ENCODE measurements at places on chromosomes 5 and 9.

DNA sequence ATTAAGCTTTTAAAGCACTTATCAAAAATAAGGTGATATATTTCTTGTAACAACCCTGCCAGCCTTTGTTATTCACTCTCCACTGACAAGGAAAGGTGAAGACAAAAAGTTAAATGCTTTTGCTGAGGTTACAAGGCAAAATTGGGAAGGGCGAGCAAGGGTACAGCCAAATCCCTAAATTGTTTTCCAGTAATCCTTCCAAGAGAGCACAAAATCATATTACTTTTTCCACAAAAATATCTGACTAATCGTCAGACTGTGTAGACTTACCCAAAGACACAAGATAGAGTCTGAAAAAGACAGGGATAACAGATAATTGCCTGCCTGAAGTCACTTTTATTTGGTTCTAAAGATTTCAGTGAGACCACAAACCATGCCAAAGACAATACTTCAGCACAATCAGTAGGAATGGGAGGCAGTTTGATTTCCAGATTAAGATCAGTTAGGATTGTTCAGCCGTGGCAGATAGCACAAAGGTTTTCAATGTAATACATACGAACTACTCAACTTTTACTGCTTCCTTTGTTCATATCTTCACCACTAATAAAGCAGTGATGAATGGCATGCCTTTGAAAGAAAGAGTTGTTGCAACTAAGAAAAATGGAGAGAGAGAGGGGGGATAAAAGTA, 383.8 kb upstream of the TUSC1 start:
- no peak for DNase-seq

DNA sequence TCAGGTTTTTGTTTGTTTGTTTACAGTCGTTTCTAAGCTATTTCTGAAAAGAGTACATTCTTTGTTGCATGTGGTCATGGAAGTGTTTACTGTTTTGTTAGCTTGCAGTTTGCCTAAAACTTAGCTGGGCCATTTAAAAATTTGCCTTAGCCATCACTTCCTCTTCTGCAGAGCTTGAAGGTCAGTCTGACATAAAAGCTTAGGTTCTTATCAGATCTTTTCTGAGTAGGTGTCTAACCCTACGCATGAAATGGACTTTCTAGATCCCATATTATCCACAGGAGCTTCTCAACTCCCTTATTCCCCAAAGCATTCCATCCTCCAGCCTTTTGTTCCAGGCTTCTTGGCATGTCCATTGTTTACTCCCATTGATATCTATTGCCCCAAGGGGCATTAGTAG, 90.3 kb downstream of the AP3B1 start:
- DNase-seq = no peak

GRCh38 chr9:113616116-113616515, 152.6 kb downstream of the RGS3 start:
- no peak for DNase-seq

DNA sequence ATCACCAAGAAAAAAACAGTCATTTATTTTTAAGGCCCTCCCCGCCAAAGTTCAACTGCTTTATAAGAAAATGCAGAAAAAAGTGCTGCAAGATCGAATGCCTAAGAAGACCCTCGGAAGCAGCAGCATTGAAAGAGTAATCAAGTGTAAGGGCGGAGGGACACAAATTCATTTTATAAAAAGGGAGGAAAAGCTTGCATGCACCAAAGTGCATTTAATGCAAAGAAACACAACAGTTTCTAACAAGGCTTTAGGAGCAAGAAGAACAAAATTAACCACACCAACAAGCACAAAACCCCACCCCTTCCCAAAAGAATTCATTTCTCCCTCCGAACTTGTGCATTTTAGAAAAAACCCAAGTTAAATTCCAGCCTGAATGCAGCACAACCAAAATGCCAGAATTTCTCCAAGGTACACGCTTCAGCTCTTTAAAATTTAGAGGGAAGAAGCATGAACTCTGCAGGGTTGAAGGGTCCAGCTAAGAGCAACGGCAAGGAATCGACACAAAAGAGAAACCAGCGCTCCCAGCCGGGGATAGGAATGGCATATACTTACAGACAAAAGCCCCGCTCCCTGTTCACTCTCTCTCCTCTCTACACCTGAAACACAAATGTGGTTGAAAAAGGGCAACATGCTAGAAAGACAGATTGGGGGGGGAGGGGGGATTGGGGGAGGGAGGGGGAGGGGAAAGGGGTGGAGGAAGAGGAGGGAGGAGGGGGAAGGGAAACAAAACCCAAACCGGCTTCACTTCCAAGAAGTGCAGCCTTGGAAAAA, at the start of gene NREP:
Gene NREP (minus strand): TSS at position 614 of the 774 bp plus-strand sequence. CDS start 1,422 bp downstream, outside the sequence.
- DNase-seq = no peak

DNA sequence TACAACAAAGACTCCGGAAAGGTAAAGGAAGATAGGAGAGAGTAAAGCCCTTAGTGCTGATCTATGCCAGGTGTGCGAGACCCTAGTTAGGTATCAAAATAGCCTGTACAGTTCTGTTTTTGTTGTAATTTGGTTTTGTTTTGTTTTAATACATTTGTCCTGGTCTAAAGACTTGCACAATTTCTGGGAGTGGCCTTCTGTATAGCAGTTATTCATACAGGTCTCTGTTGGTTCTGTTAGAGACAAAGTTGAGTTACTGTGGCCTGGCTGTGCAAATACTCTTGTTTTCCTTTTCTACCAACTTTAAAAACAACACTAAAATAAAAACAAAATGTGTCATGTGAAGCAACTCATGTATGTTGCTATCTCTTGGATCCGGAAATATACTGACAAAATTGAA, 163.6 kb downstream of the COMMD10 start:
- DNase-seq = no peak

- DNase-seq = no peak
These were observed 142.8 kb downstream of the RASEF start for GRCh38 chr9:82920154-82920553.

- DNase-seq = no peak
These were observed 367.5 kb upstream of the PTGER4 start for GRCh38 chr5:40312205-40312604.

DNA sequence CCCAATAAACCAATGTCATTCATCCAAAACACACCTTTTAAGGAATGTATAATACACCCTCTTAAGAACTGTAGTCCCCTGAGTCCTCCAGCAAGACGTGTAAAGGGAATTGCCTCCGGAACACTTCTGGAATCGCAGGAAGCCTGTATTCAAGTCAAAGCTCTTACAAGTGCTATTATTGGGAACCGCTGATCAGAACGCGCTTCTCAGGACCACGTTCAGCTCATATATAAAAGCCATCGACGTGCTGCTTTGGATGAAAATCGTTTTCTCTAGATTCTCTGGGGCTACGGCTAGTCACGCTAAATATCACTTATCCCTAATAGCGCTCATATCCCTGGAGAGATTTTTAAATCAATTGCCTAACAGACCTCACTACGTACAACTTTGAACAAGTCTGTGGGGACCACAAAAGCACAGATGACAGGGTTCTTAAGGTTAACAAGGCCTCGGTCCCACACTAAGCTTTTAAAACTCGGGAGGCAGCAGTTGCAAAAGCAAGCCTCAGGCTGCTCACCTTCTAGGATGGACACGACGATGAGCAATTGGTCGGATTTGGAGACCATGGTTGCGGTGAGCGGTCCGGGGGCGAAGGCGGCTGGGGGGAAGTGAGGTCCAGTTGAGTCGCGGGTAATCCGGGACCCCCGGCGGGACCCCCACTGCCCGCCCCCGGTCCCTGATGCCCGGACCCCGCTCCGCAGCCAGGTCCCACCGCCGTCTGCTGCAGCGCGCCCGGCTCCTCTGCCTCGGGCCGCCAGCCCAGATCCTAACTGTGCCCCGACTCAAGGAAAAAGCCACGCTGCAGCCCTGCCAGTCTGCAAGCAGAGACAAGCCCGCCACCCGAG, 548 bp downstream of the CEP120 start:
- DNase-seq = no peak

GRCh38 chr9:31034311-31034710, 1350.1 kb upstream of the ACO1 start:
- no peak for DNase-seq
